ENCODE measurements at places on chromosomes 5 and 9.

GRCh38 chr5:169666365-169666764 lies 29.3 kb downstream of the DOCK2 start:
- no peak for DNase-seq

DNA sequence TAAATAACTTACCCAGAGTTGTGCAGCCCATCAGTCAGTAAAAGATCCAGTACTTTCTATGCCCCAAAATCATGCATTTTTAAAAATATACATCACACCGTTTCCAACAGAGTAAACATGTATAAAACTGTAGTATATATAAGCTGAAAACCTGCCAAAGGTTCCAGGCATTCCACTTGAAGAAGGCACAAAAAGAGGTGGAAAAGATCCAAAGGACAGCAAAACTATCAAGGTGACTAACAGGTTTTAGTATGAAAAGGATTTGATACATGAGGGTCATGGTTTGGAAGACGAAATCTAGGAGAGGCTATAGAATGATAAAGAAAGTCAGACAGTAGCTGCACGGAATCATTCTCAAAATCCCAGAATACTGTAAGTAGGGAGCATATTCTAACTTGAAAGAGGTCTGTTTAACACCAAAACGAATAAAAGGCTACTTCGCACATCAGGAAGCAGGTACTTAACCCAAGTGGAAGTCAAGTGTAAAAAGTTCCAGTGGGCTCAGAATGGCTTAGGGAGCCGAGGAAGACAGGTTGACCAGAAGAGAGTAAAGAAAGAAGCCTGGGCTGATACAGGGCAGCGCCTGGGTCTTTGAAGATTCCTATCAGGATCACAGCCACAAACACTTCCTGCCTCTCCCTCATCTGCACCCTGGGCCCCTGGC lies 207.2 kb downstream of the ADAMTS12 start:
- DNase-seq, result no peak

DNA sequence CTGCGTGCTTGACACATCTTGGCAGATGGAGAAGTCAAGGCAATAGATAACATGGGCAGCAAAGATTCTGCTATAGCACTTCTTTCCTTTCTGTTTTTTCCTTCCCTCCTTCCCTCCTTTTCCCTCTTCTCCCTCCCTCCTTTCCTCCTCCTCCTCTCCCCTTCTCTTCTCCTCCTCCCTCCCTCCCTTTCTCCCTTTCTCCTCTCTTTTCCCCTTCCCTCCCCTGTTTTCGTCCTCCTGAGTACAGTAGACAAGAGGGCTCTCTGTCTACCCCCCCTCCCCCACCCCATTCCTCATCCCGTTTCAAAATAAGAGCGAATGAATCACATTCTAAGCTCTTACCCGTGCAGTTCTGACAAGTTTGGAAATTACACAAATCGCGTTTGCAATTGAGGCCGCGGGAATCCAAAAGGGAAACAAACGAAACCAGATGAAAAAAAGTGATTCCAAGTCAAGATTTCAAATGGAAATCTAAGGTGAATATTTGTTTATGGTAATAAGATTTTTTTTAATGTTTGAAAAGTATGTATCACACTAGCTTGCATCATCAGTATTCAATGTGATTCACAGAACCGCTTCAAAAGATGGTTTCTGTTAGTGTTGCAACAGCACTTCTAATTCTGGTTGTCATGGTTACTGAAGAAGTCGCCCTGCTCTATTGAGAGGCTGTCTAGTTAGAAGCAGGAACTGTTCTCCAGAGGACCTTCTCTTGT lies 1.3 kb downstream of the NIM1K start:
- peak; percentile 86 for DNase-seq

DNA sequence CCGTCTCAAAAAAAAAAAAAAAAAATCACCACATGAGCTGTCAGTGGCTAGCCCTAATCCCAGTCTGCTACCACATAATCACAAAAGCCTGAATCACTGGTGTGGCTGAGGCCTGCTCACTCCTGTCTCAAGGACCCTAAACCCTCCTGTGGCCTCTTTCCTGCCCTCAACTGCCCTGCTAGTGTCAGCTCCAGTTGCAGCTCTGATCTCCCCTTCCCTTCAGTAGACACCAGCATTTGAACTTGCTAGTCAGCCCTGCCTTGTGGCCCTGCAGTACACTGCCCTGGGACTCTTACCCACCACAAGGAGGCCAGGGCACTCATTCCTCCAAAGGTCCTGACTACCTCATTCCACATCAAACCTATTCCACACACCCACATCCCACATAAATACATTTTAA lies 9.5 kb upstream of the P4HA2 start:
- DNase-seq, result no peak

DNA sequence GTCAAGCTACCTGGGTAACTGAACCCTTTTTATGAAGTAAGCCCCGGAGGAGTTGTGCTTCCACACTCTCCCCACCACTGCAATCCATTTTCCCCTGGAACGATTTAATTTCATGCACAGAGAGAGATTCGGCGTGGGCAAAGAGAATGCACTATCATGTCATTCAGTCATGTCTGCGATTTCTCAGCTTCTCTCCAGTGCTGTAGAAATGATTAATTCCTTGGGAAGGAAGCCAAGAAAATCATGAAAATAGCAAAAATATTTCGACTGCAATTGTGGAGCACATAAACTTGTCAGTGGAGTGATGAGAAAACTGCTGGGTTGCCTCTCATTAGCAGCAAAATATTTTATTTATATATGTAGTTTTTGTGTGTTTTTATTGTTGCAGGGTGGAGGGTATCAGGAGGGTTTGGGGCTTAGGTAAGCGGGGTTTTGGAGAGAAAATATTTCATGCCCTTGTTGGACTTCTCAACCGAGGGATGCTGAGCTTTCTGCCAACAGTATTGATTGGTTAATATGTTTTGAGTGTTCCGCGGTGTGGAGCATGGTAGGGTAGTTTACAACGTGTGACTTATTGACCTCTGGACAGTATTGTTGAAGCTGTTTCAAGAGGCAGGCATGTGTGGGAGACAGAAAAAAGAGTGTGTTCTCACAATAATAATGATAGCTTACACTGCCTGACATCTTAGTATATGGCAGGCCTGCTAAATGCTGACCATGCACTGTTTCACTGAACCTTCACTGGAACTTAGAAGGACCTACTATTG lies 69.3 kb downstream of the SGCD start:
- DNase-seq, result no peak

DNA sequence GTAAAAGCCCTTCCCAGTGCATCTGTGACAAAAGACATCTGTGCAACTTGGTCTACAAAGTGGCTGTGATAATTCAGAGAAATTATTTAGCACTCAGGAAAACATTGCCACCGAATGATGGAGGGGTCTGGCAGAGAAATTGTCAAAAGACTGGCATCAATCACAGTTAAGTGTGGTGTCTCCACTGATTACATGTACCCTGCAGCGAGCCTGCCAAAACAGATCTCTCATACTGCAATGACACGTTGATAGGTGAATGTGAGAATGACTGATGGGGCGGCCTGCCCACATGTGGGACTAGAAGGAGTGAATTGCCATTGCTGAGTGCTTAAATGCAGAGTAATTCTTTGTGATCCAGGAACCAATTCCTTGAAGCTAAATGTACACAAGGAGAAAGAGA lies 136.4 kb upstream of the PCSK5 start:
- no peak for DNase-seq

DNA sequence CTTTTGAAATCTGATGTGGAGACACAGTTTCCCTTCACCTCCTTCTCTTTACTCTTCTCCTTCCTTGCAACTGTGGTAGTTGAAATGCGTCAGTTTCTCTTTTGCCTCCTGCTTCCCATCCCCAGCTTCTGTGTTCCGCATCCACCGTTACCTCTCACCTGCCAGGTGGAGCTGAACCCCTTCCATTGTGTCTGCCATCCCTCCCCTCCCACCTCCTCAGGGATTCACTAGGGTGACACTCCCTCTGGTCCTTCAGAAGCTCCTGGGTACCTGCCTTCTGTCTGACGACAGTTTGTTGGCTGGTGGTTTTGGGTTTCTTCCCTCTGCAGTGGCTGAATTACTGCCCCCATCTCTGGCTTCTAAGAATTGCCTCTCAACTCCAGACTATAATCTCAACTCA lies 132.1 kb downstream of the SLC24A2 start:
- no peak for DNase-seq

DNA sequence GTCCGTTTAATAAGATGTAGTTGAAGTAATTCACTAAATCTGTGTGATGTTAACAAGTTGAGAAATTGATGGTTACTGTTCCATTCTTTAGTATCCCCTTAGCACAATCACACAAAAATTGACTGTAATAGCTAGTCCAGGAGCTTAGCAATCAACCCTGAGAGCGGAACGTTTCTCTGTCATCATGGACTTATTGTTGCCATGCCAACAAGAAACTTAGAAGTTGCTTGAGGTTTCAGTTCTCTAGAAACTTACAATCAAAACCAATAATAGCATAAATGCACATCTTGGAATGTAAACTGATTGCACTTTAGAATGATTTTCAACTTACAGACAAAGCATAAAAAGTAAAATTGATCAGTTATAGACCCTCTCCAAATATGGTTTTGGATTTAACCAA lies 125.4 kb upstream of the ANKH start:
- no peak for DNase-seq

DNA sequence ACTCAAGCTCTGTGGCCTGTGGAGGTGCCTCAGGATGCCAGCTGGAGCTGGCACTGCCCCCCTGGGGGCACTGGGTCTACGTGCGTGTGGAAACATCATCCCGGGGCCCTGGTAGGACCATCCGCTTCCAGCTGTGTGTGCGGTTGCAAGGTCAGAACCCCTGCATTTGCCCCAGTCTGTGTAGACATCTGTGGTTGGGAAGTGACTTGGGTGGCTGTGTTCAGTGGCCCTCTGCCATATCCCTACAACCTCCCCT lies 12.5 kb downstream of the TMEM8B start:
- DNase-seq, result no peak

DNA sequence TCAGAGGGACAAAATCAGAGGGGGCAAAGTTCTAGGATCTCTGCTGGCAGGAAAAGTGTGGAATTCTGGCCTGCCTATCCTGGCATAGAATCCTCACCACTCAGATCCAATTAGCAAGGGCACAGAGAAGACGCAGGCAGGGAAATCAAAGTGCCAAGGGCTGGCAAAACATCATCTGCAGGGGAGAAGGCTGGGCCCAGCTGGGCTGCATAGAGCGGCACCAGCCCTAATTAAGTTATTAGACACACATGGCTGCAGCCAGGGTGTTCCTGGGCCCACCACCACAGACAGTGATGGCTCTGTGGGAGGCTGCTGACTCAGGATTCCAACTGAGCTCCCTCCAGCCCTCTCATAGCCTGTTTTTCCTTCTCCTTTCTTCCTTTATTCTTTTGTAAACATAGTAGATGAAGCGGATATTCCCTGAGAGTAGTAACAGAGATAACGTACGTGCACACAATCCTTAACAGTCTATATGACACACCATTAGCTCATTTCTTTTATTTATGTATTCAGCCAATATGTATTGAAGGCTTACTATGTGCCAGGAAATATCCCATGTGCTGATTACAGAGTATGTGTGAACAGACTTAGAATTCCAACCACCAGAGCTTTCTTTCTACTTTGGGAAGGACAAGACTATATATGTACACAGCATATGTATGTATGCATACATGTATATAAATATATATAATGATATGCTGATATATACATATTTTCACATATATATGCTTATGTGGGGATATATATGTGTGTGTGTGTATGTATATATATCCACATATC lies 236.1 kb downstream of the ASTN2 start:
- no peak for DNase-seq

- peak; percentile 59 for DNase-seq
Observed at GRCh38 chr9:120531683-120532300, 48.2 kb downstream of the CDK5RAP2 start.

DNA sequence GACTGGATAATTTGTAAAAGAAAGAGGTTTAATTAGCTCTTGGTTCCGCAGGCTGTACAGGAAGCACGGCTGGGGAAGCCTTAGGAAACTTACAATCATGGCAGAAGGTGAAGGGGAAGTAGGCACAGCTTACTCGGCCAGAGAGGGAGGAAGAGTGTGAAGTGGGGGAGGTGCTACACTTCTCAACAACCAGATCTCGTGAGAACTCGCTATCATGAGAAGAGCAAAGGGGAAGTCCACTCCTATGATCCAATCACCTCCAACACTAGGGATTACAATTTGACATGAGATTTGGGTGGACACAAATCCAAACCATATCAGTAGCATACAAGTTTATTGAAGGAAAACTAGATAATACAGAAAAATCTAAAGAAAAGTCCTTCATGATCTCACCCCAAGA lies 39.9 kb downstream of the NEURL1B start:
- DNase-seq, result no peak

GRCh38 chr5:14218011-14218410 lies 74.9 kb downstream of the TRIO start:
- no peak for DNase-seq

- peak; percentile 11 for DNase-seq
Observed at GRCh38 chr5:150999704-151000442, 20.5 kb upstream of the GPX3 start.

- DNase-seq, result no peak
Observed at GRCh38 chr5:124922255-124922975, 176.0 kb upstream of the ZNF608 start.

GRCh38 chr5:63963080-63963735 lies 963 bp upstream of the HTR1A start:
- DNase-seq, result peak; percentile 53

DNA sequence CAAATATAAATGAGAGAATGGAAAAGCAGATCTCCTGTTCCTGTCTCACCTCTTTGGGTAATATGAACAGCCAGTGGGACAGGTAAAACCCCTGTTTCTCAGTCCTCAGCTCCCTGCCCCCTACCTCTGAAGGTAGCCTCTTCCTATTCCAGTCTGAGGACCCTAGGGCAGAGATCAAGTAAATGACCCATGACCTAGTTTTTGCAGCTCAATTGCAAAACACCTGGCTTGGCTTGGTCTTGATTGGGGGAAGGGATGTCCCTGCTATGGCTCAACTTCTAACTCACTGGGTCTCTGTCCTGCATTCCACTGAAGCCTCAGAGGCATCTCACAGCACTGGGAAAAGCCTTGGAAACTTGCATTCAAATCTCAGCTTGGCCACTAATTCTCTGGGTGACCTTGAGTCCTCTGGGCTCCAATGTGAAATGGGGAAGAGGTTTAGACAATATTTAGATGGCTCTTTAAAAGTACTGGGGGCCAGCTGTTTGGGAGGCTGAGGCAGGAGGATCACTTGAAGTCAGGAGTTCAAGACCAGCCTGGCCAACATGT lies 1.6 kb upstream of the GALT start:
- DNase-seq, result no peak

GRCh38 chr9:4857163-4857810 lies 64.5 kb downstream of the RCL1 start:
- peak; percentile 63 for DNase-seq

DNA sequence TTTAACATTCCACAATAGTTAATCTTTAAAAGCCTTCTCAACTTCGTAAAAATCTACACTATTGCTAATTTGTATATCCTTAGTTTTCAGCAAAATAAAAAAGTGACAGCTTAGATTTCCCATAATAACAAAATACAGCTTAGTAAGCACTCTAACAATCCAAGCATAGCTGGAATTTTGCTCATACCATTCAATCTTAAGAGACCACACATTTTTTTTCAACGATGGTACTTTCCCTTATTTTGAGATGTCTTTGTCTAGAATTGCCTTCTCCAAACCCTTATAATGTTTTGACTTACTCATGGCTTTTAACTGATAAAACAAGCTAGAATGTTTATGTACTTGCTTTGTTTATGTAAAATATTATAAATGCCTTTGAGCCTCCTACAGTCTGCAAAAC lies 65.6 kb downstream of the HOMER1 start:
- DNase-seq, result no peak

- DNase-seq, result peak; percentile 53
Observed at GRCh38 chr9:87498046-87498810, 561 bp downstream of the DAPK1 start.
